ENCODE measurements at places on chromosomes 2 and 18.

DNA sequence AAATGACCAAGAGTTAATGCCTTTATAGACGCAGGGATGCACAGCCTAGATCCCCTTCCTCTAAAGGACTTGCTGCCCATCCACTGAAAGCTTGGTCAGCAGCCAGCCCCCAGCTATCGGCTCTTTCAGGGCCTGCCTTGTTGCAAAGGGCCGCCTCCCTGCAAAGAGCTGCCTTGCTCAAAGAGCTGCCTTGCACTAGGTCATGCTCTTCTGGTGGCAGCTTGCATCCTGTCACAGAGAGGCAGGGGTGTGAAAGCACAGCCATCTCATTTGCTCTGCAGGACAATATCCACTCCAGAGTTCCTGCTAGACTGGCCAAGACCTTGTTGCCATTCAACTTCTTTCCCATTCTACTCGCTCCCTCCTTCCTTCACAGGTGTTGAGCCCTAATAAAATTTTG, 137.1 kb downstream of the MCFD2 start:
- DNase-seq, result no peak

- no peak for DNase-seq
Measured at GRCh38 chr2:62482558-62483352, 23.2 kb downstream of the TMEM17 start.

GRCh38 chr18:26406854-26407517, 141.4 kb downstream of the KCTD1 start:
- DNase-seq, result no peak

GRCh38 chr18:62880034-62880433, 164.7 kb downstream of the PHLPP1 start:
- no peak for DNase-seq

- no peak for DNase-seq
Measured at GRCh38 chr18:9653390-9653789, 39.0 kb upstream of the PPP4R1 start.

DNA sequence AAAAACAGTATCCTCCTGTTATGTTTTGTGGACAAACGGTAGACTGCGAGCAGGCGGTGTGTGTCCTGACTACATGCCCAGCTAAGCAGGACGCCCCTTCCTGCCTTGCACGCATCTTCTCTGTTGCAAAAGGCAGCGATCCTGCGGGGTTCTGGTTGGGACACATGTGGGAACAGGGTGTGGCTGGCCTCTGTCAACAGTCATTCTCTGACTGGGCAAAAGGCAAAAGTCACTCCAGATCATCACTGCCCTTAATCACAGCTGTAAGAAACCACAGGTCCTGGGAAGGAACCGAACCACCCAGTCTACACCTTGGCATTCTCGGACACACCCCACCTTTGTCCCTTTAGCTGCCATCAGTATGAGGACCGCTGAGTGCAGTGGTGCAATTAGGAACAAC, 44.3 kb upstream of the TMEM87B start:
- DNase-seq, result no peak

- DNase-seq, result no peak
Measured at GRCh38 chr2:143802242-143802641, 673.0 kb downstream of the ARHGAP15 start.

DNA sequence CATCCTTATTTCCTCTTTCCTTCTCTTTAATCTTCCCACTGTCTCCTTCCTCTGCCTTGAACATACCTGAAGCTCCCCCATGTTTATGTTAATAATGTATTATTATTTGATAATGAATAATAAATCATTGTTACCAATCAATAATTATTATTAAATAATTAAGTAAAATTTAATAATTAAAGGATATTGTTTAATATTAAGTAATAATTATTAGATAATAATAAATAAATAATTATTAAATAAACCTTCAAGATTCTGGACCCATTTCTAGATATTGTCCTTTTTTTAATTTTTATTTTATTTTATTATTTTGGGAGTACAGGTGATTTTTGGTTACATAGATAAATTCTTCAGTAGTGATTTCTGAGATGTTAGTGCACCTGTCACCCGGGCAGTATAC, 7.4 kb upstream of the EVA1A start:
- no peak for DNase-seq

DNA sequence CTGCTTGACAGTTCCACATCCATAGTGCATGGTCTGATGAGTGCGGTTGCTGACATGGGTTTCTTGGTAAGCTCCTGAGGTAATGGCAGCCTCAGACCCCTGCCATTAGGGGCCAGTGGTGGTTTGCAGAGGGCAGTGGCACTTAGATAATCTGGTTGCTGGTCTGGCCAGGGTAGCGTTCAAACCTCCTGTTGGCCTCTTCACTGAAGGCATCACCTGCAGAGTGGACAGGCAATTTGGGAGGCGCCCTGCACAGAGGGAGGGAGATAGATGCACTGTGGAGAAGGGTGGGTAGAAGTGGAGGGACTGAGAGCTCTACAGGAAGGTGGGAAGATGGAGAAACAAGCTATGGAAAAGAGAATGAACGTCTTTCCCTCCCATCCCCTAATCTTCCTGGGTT, 3.7 kb downstream of the HTRA2 start:
- no peak for DNase-seq

DNA sequence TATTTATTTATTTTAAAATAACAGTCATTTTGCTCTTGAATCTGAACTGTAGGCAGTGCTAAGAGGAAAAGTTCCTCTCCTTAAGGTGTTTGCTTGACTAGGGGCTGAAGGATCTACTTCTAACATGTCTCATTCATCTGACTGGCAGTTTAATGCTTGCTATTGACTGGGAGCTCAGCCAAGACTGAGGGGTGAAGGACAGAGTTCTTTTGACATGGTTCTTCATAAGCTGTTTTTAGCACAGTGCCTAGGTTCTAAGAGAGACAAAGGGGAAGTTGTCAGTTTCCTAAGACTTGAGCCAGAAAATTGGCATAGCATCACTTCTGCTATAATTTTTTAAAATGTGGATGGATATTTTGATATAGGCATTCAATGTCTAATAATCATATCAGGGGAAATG, 73.0 kb downstream of the COMMD1 start:
- no peak for DNase-seq

DNA sequence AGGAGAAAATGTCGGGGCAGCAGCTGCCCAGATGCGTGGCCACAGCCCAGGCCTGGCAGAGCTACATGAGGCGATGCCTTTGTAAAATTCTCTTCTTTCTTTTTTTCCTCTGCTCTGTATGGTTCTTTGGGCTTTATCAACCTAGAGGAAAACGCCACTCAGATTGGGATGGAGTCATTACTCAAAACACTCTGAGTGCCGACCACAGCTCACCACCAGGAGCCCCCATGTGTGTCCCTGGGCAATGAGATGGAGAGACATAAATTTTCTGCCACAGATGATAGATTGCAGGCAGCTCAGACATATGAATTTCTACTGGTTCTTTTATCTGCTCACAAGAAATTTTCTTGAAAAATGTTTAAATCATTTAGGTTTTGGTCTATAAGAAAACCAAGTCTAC, 56.0 kb downstream of the PARD6G start:
- no peak for DNase-seq

GRCh38 chr2:199956062-199956380, 639 bp downstream of the MAIP1 start:
- DNase-seq, result no peak

DNA sequence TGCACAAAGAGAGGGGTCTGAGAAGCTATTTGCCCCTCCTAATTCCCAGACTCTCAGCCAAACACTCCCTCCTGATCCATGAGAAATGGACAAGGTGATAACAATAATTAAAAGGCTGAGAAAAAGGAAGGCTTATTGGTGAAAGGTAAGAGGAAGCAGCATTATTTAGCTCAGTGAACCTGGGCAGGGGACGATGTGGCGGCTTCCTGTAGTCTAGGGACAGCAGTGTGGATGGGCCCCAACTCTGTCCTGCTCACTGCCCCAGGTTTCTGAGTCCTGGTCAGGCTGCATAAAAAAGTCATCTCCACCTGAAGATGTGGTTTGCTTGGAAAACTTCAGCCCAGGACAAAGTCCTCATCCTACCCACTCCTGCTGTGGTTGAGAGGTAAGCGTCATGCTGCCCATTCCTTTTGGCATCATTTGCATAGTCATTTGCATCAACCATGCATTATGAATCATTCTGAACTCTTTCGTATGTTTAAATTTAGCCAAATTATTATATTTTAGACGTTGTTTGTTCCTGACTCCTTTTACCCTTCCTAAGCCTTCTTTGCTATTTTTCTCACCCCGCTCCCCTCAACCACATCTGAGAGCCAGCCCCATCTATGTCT, 126.8 kb downstream of the CLIP4 start:
- no peak for DNase-seq

DNA sequence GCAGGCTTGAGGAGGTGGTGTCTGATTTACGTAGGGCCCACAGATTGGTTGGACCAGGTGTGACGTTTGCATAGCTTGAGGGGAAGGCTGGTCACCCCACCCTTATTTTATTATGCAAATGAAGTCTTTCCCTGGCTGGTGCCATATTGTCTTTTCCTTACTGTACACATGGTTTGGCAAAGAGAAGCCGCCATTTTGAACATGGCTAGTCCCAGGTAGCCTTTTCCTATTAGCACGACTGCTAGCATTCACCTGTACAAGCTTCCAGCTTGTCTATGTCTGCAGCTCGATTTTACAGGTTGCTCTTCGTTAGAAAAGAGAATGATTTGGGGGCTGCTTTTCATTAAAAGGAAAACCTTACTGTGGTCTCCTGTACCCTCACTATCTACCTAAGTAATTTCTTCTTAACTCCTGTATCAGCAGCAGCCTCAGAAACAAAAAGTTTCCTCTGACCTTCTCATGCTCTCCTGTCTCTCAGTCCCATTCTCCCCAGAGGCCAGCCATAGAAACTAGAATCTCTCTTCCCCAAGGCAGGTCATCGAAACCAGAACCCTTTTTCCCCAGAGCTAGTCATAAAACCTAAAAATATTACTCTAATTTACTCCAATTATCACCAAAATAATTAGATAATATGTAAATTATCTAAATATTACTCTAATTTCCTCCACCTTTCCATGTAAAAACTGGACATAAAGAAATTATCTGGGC, 151.8 kb downstream of the B3GNT2 start:
- no peak for DNase-seq

DNA sequence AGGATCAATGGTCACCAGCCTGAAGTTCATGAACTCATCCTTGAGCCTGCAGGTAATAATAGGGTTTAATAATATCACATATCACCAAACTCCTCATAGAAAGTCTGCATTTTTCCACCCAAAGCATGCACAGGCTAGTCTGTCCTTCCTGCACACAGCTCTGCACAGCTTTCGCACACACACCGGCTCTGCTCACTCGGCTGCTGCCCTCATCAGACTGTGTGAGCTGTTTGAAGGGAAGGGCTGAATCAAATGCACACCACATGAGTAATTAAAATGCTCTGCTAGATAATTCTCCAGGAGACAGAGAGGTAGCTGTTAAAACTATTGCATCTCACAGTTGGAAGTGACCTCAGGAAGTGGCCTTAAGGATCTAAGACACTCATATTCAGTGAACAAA, 108.4 kb upstream of the YPEL5 start:
- no peak for DNase-seq

- DNase-seq, result peak; percentile 97
Measured at GRCh38 chr2:12856934-12857601, 140.3 kb downstream of the TRIB2 start.

- DNase-seq, result peak; percentile 58
Measured at GRCh38 chr2:164792316-164793170, 49.1 kb downstream of the COBLL1 start.

- no peak for DNase-seq
Measured at GRCh38 chr18:40272630-40273231, 1682.3 kb upstream of the PIK3C3 start.

- no peak for DNase-seq
Measured at GRCh38 chr2:162126111-162126519, 25.9 kb downstream of the GCG start.
